Effector CD4-positive, alpha-beta T cell (primary cell): ENCODE measurements at places on chromosomes 13 and 19.
A peak's percentile ranks its signal among the peaks of the same experiment; 100 is the strongest.

- DNase-seq: no peak
These were observed 25.3 kb downstream of the TRPM4 start for GRCh38 chr19:49182848-49183375.

GRCh38 chr13:39945226-39945625 lies 289.8 kb downstream of the COG6 start:
- no peak for DNase-seq

- no peak for DNase-seq
These were observed 28.3 kb downstream of the OR10H4 start for GRCh38 chr19:15976836-15977689.

DNA sequence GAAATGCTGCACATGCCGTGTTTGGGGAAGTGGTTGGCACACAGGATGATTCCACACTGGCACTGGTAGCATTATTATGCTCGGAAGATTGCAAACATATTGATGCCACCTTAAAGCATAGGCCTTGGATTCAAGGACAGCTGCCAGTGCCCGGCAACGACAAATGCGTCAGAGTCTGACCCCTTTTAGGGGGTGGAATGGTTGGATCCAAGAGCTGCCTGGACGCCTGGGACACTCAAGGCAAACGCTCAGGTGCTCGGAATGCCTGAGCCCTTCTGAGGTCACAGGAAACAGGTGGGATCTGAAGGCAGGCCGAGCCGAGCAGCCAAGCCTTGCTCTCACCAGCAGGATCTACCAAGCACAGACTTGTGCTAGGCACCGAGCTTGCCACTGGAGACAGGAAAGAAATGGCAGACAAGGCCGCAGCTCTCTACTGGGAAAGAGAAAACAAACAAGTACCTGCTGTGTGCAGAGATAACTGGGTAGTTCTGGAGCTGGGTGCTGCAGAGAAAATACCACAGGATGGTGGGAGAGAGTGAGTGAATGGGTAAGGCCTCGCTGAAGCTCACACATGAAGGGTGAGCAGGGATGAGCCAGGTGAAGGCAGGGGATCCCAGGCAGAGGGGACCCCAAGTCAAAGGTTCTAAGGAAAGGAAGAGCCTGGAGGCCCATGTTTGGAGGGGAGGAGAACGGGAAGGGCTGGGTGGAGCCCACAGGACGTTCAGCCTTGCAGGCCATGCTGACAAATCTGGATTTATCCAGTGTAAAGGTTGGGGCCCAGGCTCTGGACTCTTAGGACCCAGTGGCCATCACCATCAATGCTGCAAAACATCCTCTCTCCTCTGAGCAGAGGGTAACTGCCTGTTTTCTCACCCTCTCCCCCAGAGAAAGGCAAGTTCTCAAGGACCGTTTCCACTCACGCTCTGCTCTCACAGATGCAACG lies 9.2 kb downstream of the RANBP3 start:
- no peak for DNase-seq

DNA sequence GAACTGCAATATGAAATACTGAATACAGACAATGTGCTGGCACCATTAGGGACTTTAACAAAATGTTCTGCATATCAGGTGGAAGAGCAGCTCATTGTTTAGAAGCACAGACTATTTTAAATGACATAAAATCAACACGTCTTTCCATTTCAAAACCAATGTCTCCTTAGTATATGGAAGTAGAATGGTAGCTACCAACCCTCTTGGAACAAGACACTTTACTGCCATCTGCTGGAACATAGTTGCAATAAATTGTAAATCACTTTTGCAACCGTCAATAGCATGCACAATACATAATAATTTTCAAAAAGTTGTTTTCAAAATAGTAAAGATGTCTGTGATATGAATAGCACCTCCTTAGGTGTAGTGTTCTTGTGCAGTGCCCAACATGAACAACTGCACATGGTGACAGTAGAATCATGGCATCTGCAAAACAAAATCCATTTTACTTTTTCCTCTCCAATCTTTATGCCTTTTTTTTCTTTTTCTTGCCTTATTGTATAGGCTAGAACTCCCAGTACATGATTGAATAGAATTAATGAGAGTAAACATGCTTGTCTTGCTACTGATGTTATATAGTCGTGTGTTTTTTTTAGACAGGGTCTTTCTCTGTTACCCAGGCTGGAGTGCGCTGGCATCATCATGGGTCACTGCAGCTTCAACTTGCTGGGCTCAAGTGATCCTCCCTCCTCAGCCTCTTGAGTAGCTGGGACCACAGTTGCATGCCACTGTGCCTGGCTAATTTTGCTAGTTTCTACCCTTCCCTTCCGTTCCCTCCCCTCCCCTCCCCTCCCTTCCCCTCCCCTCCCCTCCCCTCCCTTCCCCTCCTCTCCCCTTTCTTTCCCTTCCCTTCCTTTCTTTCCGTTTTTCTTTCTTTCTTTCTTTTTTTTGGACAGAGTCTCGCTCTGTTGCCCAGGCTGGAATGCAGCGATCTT lies 7.8 kb upstream of the LYPD5 start:
- no peak for DNase-seq

GRCh38 chr13:30141775-30142485 lies 165.4 kb downstream of the KATNAL1 start:
- DNase-seq: no peak

GRCh38 chr13:60328073-60328472 lies 68.9 kb upstream of the TDRD3 start:
- no peak for DNase-seq

- DNase-seq: no peak
These were observed 17.7 kb downstream of the PLEKHF1 start for GRCh38 chr19:29683009-29683408.

- DNase-seq: no peak
These were observed 2.7 kb upstream of the CAPS start for GRCh38 chr19:5911366-5911765.

- no peak for DNase-seq
These were observed 23.0 kb upstream of the MTRF1 start for GRCh38 chr13:41286370-41286769.

GRCh38 chr19:47445937-47446402 lies 25.7 kb downstream of the SLC8A2 start:
- DNase-seq: peak; percentile 58

DNA sequence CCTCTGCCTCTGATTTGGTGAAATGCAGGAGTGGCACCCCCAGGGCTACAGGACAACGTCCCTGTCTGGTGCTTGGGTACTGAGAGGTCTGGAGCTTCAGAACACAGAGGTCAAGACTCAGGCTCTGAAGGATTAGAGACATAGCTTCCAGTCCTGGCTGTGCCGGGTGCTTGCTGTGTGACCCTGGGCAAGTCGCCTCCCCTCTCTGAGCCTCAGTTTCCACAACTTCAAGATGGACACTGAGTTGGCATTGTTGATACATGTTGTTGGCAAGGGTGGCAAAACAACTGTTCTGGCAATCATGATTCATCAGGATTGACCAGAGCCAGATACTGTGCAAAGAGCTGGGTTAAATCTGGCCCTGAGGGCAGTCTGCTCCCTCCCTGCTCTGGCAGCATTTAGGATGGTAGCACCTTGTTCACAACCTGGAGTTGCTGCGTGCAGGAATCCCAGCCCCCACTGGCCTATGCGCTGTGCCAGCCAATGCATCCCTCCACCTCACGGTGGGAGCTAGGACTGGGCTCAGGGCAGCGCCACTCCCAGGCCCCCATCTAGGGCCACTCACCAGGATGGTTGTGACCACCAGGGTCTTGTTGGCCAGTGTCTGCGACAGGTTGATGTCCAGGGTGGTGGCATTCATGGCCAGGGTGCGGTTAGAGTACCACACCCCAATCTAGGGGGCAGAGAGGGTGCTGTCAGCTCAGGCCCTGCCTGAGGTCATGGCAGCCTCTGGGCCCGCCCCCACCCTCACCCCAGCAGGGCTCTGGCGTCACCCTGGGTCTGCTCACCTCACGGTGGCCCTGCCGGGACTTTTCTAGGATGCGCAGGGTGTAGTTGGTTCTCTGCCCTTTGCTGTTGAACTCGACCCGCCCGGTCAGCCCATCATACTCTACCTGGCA lies 16.7 kb downstream of the GRIK5 start:
- no peak for DNase-seq

DNA sequence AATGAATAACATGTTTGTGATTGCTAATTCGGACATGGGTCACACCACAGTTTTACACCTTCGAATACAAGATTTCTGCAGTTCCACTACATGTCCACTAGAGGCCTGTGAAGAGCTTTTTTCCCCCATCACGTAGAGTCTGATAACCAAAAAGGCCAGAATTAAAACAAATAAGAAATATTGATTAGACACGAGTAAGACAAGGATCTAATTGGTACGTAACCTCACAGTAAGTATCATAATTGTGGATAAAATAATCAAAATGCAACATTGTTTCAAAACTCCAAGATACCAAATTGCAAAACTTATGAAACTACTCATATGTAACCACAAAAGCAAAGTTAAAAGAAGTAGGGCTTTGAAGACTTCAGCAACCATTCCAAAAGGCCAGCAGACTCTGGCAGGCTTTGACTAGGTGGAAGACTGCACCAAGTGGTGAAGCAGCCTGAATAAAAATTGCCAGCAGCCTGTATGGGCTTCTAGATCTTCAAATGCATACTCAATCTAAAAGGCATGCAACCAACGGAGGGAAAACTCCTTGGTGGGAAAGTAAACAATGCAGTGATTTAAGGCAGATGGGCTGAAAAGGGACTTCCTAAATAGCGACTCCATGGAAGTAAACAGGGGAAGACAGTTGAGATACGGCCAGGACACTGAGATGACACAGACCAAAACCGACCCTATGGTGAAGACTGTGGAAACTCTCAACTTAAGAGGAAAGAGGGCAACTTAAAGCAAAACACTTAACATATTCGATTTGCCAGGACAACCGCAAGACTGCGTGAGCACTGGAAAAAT lies 56.7 kb downstream of the STARD13 start:
- no peak for DNase-seq

DNA sequence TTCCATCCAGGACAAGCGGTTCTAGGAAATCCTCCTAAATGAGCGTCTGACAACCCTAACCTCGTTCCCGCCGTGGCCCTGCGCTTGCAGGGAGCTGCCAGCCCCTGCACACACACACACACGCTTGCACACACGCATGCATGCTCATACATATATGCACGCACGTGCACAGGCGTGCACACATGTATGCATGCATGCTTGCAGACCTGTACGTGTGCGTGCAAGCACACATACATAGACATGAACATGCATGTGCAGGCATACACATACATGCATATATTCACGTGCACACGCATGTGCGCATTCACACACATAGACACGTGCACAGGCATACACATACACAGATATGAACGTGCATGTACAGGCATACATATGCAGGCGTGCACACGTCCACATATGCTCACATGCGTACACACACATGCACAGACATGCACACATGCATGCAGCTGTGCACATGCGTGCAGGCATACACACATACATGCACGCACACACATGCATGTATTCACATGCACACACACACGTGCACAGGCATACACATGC lies 35.6 kb downstream of the SMIM24 start:
- DNase-seq: no peak

- no peak for DNase-seq
These were observed 66.7 kb downstream of the LHFPL6 start for GRCh38 chr13:39536274-39536673.

DNA sequence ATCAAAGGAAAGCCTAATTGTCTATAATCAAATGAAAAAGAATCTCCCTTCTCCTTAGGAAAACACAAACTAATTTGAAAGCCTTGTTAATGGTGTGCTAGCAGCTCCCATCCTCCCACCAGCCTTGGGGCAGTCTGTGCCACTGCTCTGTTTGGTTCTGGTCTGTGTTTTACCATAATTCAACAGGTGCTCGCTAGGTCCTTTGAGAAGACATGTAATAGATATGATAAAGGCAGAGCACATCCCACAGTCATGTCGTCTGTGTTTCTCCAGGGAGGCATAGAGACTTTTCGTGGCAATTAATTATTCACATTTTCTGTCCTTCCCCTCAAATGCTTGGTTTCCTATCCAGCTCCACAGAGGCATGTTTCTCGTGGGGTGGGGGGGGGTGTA lies 23.8 kb downstream of the FAM124A start:
- no peak for DNase-seq

DNA sequence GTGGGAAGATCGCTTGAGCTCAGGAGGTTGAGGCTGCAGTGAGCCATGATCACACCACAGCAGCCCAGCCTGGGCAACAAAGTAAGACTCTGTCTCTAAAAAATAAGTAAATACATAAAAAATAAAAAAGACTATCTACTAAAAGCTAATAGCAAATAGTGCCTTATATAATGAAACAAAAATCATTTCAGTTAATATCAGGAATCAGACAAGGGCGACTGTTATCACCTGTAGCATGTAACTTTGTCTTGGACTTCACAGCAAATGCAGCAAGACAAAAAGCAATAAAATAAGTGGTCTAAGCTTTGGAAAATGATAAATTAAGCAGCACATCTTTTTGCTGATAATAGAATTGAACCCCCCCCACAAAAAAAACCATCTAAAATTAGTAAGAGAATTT lies 21.2 kb upstream of the GPI start:
- no peak for DNase-seq

DNA sequence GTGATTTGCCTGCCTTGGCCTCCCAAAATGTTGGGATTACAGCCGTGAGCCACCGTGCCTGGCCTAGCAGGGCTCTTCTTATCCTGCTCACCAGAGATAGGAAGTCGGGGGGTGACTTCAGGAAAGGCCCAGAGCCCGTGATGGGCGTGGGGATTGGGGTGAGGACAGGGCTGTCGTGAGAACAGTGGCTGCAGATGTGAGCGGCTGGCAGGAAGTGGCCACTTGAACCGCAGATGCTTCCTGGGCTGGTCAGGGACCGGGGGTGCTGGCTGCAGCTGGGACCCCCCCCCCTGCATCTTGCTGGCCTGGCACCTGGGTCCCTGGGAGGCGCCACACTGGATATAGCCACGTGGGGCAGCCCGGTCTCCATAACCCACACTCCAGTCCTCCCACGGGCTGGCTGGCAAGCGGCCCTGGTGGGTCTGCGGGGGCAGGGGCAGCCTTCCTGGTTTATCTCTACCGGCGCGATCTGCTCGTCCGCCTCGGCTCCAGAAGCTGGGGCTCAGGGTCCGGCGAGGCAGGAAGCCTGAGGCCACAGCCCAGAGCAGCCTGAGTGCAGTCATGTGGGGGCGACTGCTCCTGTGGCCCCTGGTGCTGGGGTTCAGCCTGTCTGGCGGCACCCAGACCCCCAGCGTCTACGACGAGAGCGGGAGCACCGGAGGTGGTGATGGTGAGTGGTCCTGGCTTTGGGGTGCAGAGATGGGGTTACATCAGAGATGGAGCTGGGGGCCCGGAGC lies at the start of gene F2RL3:
Gene F2RL3, plus strand, starts transcription at position 371 of the 737 bp plus-strand sequence. Its CDS starts 191 bp downstream, at position 562.
- no peak for DNase-seq

DNA sequence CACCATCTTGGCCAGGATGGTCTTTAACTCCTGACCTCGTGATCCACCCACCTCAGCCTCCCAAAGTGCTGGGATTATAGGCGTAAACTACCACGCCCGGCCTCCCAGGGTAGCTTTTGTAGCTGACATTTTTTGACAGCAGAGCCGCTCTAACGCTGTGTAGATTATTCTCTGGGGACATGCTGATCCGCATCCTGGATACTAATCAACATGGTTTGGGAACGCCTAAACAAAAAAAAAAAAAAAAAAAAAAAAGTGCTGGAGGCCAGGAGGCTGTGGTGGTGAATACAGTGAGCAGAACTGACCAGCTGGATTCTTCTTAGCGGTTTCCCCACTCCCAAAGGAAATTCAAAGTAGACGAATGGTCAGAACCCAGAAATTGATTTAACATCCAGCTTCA lies 5.1 kb downstream of the LONP1 start:
- DNase-seq: no peak
